ENCODE measurements at places on chromosomes 4 and X.
A peak's percentile ranks its signal among the peaks of the same experiment; 100 is the strongest.

DNA sequence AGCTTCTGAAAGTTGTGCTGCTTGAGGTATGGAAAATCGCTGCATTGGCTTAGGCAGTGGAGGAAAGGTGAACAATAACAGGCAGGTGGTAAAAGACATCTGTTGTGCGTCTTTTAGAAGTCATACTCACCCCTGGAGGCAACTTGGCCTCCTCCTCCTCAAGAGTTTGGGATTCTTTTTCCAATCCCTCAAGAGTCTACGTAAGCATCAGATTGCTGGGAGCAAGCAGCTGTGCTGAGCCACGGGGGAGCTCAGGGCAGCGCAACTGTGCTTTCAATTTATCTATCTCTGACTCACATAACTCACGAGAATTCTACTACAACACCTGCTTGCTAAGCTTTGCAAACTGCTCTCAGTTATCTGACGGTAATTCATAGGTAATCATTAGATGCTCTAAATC is 6.4 kb upstream of the RBMX2 start:
- DNase-seq: no peak

- no peak for DNase-seq
Observed at GRCh38 chr4:105120626-105121025, 26.1 kb upstream of the TET2 start.

- DNase-seq: no peak
Observed at GRCh38 chr4:113641025-113641431, 120.5 kb downstream of the CAMK2D start.

DNA sequence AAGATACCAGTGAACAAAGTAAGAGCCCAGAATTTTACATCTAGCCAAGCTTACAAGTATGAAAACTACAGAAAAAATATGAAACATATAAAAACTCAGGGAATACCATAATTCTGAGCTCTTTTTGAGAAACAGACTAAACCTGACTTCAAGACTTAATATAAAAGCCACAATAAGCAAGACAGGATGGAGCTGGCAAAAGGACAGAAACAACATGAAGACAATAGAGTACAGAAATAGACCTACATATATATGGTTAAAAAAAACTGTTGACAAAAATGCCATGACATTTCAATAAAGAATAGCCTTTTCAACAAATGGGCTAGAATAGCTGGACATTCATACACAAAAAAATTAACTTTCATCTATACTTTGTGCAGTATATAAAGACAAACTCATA is 49.4 kb downstream of the UBA6 start:
- DNase-seq: no peak

GRCh38 chrX:123860983-123861382 is 1.1 kb downstream of the XIAP start:
- no peak for DNase-seq

GRCh38 chrX:63402106-63402505 is 51.0 kb upstream of the SPIN4 start:
- DNase-seq: no peak

DNA sequence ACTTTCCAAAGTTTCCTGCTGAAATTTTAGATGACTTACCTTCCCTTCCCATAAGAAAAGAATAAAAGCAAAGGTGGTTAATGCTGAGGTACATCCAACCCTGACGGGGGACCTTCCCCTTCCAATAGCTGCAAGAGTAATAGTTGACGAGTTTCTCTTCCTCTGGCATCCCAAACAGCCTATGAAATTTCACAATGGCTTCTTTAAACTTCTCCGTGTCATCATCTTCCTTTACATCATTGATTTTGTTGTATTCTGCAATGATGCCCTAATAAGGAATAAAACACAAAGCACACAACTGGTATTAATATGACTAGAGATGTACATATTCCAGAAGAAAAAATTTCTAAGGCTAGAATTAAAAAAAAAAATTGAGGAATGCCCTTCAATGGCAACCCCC is 76.6 kb downstream of the TBC1D9 start:
- no peak for DNase-seq

DNA sequence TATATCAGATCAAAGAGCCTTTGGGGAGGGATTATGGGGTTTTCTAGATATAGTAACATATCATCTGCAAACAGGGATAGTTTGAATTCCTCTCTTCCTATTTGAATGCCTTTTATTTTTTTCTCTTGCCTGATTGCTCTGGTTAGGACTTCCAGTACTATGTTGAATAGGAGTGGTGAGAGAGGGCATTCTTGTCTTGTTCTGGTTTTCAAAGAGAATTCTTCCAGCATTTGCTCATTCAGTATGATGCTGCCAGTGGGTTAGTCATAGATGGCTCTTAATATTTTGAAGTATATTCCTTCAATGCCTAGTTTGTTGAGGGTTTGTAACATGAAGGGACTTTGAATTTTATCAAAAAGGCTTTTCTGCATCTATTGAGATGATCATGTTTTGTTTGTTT is 25.6 kb upstream of the ABCB7 start:
- DNase-seq: no peak

DNA sequence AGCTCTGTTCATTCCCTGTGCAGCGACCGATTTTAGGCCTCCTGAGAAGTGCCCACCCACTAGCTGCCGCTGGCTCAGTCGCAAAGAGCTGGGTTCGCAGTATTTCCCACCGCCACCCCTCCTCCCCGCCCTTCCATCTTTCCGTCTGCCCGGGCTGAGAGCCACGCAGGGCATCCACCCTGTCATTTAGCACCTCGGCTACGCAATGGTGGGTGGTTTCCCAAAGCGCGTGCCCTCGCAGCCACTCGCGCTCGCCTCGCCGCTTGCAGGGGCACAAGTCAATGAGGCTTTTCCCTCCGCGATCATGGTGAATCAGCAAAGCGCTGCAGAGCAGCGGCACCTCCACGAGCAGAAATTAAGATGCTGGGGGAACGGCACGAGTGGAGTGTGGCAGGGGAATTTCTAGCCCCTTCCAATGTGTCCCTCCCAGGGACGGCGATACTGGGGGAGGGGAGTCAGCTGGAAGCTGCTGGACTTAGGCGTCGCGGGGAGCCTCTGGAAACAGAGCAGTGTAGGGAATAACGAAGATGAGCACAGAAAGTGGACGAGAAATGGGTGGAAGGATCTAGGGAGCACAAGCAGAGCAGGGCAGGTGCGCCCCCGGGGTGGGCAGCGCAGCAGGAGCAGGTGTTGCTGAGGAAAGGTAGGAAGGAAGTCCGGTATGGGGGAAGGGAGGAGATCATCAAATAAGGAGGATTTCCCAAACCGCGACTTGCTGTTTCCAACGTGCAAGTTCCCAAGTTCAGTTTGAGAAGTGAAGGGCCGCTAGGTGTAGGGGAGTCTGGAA is 2.4 kb upstream of the PTCHD1 start:
- no peak for DNase-seq

DNA sequence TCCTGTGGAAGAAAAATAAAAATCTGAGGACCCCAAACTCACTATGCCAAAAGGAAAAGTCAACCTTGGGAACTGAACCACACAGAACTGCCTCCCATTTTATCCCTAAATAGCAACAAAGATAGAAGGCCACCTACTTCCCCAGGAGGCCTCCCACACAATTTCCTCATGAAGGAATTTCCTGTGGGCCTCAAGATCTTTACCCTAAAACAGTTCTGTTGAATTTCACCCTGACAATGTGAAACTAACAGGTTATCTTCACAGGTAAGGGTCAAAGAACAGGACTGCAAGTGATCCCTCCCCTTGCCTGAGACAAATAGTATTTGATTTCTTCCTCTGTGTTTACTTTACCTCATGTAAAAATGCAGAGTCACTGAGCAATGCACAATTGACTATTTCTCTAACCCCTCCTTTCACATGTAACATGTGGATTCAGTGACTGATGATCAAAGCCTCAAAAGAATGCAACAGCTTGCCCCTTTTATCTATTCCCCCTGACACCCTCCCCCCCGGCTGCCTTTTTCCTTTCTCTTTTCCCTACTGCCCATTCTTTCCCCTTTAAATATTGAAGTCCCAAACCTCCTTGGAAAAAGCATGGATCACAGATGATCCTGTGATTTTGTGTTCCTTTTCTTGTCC is 33.3 kb downstream of the MEPE start:
- DNase-seq: no peak

DNA sequence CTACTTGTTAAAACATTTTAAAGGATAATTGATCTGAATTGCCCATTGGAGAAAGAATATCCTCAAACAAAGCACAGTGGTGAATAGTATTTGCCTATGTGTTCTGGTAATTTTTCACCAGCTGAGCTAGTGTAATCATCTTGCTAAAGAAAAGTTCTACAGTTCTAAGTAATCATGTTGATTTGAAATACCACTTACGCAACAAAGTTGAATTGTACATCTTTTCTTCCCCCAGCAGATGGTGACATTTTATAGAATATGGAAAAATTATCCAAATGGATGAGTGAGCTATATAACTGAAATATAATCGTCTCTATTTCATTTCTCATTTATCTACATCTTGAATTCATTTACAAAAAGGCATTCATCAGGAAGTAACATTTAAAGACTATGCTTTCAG is 9.7 kb upstream of the ZNF674 start:
- DNase-seq: no peak

GRCh38 chrX:16579517-16579916 is 70.4 kb upstream of the S100G start:
- no peak for DNase-seq

GRCh38 chrX:54639018-54639345 is 109.0 kb downstream of the GNL3L start:
- no peak for DNase-seq

GRCh38 chrX:118208481-118208880 is 91.9 kb upstream of the KLHL13 start:
- DNase-seq: no peak

DNA sequence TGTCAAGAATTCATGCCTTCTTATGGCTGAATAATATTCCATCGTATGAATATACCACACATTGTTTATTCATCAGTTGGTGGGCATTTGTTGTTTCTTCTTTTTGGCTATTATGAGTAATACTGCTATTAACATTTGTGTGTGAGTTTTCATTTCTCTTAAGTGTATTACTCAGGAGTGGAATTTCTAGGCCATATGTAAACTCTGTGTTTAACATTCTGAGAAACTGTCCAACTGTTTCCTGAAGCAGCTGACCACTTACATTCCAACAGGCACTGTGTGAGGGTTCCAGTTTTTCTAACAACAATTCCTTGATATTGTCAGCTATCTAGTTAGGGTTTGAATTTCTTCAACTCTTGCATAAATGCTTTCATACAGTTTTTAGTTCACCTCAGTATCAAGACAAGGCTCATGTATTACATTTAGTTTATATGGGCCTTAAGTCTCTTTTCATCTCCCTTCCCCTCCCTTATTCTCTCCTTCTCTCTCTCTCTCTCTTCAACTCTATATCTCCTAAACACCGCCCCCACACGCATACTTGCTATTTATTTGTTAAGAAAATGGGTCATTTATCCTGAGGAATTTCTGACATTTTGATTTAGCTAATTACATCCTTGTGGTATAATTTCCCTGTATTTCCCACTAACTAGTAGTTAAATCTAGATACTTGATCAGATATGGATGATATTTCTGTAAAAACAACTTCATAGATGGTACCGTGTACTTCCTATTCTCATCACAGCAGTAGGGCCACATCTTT is 77.4 kb downstream of the WDR19 start:
- no peak for DNase-seq

GRCh38 chr4:20764366-20764992 is 64.2 kb downstream of the PACRGL start:
- DNase-seq: no peak

- DNase-seq: no peak
Observed at GRCh38 chrX:69082055-69082752, 83.0 kb downstream of the PJA1 start.

GRCh38 chr4:85107553-85107952 is 141.1 kb upstream of the WDFY3 start:
- no peak for DNase-seq

- DNase-seq: no peak
Observed at GRCh38 chr4:17112292-17112659, 213.8 kb upstream of the LDB2 start.

- no peak for DNase-seq
Observed at GRCh38 chrX:39311646-39312045, 510.4 kb downstream of the MID1IP1 start.

GRCh38 chrX:104113222-104113965 is 1.1 kb downstream of the ZCCHC18 start:
- DNase-seq: peak; percentile 31

GRCh38 chr4:95428291-95429070 is 120.3 kb downstream of the UNC5C start:
- DNase-seq: no peak

DNA sequence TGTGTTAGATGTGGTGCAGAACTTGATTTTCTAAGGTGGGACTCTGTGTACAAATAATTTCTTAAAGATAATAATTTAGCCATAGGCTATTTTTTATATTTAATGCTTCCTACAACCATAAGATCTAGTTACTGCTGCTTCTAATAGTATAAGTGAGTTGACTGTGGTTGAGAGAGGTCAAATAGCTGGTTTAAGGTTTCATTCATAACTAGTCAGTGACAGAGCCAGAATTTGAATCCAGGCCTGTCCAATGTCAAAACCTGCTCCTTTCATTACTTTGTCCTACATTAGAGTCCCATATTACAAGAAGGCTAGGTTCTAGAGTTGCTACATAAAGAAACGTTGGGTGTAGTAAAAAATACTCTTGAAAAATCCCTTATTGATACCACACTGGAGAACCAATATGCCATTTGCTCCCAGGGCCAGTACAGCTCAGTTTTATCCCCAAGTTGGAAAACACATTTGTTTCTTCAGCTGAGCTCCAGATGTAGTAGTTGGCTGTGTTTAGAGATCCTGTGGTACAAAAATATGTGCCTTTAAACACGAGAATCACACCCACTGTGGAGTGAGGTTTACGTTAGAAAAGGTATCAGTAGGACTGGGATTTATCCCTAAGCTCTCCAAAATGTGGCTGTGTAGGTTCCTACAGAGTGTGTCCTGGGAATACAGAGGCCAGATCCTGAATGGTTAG is 84.3 kb downstream of the REPS2 start:
- DNase-seq: no peak

GRCh38 chrX:5220421-5220820 is 1008.2 kb downstream of the NLGN4X start:
- DNase-seq: no peak

DNA sequence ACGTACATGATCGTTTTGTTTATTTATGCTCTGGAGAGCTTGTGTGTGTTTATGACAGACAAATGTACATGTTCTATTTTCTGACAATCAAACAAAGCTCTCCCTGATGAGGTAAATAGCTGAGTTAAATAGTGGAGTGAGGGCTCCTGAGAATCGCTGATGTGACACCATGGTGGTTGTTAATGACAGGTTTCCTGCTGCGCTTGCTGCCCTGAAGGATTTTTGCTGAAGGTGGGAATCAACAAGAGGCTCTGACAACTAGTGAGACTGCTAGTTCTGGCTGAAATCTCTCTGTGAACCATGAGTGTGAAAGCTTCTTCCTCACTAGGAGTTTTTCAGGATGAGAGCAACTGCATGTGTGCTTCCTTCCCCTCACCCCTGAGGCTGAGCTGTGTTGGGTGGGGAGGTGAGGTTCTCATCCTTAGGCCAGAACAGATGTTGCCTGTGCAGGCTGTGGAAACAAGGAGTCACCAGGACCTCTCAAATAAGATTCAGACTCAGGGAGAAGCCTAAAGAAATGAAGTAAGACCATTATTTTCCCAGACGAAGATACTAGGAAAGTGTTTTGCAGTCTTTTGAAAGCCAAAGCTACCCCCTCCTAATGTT is 173.4 kb upstream of the JADE1 start:
- DNase-seq: no peak

Measured in activated T-cell treated with anti-CD3 and anti-CD28 coated beads, Interleukin-2, amount 50 U/mL, for 4 hours (primary cell).